ENCODE measurements at places on chromosomes 12 and 14.

GRCh38 chr12:47156167-47156736 lies 76.5 kb upstream of the AMIGO2 start:
- no peak for DNase-seq

GRCh38 chr14:102316338-102316742 lies 3.2 kb upstream of the ZNF839 start:
- DNase-seq = peak; percentile 75

DNA sequence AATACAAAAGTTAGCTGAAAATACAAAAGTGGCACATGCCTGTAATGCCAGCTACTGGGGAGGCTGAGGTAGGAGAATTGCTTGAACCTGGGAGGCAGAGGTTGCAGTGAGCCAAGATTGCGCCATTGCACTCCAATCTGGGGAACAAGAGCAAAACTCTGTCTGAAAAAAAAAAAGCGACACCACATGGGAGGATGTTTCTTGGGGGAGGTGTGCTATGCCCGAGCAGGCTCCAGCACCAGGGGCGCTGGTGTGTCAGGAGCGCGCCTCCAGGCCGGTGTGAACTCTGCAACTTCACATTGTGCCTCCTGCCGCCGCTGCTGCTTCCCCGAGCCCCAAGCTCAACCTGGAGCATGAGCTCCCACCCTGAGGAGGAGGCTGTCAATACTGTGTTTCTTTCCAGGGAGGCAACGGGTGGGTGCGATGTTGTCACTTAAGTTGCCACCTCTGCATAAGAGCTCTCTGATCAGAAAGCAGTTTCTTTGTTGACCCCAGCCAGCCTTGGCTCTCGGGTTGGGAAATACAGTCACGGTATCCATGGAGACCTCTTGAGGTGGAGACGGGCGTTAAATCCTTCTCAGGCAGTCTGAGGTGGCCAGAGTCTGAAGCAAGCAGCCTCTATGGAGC lies 18.9 kb downstream of the DEGS2 start:
- DNase-seq = no peak

DNA sequence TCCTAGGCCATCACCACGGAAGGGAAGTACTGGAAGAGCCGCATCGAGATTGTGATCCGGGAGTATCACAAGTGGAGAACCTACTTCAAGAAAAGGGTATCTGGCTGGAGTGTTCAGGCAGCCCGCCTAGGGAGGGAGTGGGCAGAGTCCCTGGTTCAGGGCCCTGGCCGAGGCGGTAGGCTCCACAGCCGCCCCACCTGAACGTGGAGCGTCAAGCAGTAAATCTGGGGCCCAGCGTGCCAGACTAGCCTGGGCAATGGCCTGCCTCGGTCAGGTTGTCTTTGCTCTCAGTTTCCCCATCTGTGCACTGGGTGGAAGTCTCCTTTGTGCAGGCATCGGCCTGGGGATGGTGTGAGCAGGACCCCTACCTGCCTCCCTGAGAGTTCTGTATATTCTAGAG lies 44.9 kb downstream of the IL31 start:
- DNase-seq = no peak

GRCh38 chr14:34181338-34181737 lies 230.5 kb upstream of the EGLN3 start:
- no peak for DNase-seq

- no peak for DNase-seq
These were observed 43.9 kb upstream of the ATP23 start for GRCh38 chr12:57897286-57897974.

- DNase-seq = no peak
These were observed 307.5 kb downstream of the EMP1 start for GRCh38 chr12:13504074-13504473.

DNA sequence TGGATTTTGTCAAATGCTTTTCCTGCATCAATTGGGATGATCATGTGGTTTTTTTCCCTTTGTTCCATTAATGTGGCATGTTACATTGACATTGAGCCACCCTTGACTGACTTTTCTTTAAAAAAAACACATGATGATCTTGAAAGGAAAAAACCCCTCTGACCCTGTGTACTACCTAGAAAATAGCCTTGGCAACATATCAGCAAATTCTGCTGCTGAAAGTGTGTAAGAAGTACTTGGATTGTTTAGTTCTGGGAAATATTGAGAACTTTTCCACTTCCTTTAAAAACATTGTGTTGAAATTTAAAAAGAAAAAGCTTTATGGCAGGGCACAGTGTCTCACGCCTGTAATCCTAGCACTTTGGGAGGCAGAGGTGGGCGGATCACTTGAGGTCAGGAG lies 20.7 kb downstream of the ACACB start:
- DNase-seq = no peak

- no peak for DNase-seq
These were observed 114.7 kb downstream of the DAAM1 start for GRCh38 chr14:59303216-59303615.

GRCh38 chr12:126883697-126884096 lies 1383.3 kb upstream of the TMEM132C start:
- DNase-seq = no peak

DNA sequence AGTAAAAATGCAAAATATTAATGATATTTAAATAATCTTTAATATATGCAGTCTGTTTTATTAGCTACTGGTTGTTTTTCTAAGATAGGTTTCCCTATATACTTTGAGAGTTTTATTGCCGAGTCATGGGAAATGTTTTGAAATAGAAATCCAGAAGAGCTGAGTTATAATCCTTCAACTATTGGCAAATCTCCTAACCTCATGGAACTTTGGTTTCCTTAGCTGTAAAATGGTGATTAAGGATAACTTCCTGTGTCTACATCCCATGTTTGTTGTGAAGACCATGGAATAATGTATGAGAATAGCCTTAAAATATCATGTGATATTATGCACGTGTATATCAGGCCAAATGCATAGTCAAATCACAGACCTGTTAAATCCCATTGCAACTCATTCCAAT lies 51.0 kb downstream of the UNC79 start:
- no peak for DNase-seq

GRCh38 chr12:47705566-47706425 lies at the start of gene RPAP3:
RPAP3 (minus strand) TSS chr12:47706030; CDS start chr12:47702840, 3,190 bp downstream.
- peak; percentile 95 for DNase-seq

DNA sequence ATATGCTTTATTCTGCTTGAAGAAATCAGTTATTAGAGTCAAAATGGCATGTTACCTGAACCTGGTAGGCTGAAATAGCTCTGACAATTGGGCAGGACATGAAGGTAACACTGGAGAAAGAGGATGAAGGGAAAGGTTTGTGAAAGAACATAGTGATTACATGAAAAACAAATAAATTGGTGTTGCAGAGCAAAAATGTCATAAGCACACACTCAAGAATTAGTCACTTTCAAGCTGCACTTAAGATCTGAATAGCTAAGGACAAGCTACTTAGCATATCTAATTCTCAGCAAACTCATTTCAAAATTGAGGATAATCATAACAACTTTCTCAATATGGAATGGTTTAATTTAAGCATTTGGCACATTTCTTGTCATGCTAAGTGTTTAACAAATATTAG lies 1398.0 kb upstream of the FLRT2 start:
- DNase-seq = no peak

- no peak for DNase-seq
These were observed 171.0 kb upstream of the HIF1A start for GRCh38 chr14:61524211-61524806.

DNA sequence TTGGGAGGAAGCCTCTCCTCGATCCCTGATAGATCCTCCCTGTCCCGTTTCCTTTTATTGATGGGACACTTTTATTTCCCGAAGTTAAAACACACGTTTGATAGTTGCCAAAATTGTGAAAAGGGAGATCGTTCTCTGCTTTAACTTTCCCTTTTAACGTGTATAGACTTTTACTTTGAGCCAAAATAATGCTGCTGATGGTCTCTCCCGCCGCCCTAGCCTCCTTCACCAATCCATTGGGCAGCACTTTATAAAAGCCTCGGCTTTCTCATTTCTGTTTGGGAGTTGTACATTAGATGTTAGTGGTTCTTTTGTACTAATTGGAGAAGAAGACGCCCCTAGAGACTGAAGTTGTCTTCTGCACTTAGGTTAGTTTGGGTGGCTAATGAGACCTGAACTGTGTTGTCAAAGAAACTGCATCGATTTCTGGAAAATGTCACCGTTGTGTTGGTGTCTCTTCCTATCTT lies 1.4 kb downstream of the TMTC2 start:
- no peak for DNase-seq

All from COR-L47 (cell line).